Germinal center (tissue), 1 donor: ENCODE measurements at places on chromosomes 2 and 18.

DNA sequence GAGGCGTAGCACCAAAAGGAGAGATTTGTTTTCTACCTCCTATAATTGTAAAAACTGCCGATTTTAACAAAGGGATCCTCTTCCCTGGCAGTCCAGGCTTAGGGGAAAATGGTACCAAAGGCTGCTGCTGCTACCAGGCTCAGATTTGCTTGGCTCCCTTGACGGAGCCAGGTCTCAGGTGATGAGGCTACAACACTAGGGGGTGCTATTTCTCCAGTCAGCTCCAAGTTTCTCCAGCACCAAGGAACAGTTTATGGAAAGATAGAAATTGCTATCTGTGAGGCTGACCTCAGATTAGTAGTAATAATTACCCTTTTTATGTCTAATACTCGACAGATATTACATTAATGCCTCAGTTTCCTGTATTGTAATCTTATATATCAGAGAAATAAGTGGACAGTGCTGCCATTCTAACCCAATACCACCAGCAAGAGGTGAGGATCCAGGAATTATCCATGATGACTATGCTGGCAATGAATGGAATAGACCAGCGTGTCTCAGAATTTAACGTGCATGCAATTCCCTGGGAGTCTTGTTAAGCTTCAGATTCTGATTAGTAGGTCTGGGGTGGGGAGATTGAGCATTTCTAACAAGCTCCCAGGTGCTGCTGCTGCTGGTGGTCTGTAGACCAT, 111.3 kb downstream of the ESCO1 start:
- DNase-seq: peak; percentile 59

- DNase-seq: no peak
These were observed 18.7 kb upstream of the LCLAT1 start for GRCh38 chr2:30428348-30428662.

DNA sequence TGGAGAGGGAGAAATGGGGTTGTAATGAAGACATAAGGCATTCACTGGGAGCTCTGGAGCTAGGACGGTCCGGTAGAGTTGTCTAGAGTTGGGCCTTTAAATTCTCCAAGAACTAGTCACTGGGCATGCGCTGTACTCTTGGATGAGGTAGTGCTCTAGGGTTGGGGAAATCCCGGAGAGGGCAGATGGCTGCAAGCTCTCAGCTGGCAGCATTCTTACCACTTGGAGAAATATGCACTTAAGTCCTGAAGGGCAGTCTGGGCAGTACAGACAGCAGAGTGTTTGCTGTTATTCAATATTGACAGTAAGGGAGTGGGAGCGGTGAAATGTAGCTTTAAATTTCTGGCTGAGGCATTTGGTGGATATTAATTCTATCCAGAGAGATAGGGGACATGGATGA, 214.6 kb downstream of the RDH14 start:
- DNase-seq: no peak

DNA sequence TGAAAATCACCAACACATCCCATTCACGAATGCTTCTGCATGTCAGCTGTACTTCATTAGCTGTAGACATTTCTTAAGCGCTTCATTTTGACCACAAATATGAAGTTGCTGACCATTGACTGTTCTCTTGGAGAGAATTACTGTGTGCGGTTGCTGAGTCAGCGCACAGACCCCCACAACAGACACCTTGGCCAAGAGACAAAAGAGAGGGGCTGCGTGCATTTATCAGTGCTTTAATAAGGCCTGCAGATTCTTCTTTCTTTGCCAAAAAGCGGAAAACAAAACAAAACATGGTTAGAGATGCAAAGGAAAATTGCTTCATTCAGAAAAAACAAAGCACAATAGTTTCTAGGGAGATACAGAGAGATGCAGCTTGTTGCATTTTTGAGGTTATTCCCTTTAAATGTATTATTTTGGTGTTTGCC, 174.7 kb downstream of the ACKR3 start:
- no peak for DNase-seq

- no peak for DNase-seq
These were observed 4.8 kb downstream of the COPS9 start for GRCh38 chr2:240131296-240131695.

GRCh38 chr18:8423051-8423557, 186.1 kb upstream of the RAB12 start:
- no peak for DNase-seq

DNA sequence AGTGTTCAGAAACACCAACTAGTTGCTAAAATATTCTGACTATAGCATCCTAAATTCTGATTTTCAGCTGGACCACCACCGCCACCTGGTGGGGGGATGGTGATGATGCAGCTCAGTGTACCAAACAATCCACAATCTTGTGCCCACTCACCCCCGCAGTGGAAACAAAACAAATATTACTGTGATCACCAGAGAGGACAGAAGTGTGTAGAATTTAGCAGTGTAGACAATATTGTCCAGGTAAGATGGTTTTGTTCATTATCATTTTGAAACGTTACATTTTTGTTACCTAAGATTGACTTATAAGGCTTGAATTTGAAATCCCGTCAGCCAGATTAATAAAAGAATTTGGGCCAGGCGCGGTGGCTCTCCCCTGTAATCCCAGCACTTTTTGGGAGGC, 31.7 kb upstream of the UBXN4 start:
- DNase-seq: peak; percentile 56

- DNase-seq: no peak
These were observed 372.7 kb upstream of the VWC2L start for GRCh38 chr2:214038186-214038585.

DNA sequence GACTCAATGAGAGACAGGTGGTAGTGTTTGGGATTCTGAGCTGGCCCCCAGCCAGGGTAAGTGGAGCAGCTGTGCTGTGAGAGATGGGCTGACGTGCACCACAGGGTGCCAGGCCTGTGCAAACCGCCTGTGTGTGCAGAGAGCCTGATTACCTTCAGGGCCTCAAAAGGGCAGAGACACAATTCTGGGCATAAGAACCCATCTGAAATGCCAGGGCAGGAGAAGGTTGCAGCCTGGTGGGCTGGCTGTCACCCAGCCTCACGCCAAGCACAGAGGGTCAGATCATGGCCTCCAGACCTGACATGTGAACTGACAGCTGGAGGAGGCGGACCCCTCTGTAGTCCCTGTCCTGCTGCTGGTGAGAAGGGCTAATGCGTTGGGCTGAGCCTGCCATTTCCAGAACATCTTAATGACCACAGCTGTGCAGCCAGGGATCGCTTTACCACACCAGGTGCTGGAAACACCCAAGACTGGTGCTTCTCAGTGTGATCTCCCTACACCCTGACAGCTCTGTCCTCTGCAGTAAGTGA, 100.9 kb downstream of the ARL4C start:
- no peak for DNase-seq

DNA sequence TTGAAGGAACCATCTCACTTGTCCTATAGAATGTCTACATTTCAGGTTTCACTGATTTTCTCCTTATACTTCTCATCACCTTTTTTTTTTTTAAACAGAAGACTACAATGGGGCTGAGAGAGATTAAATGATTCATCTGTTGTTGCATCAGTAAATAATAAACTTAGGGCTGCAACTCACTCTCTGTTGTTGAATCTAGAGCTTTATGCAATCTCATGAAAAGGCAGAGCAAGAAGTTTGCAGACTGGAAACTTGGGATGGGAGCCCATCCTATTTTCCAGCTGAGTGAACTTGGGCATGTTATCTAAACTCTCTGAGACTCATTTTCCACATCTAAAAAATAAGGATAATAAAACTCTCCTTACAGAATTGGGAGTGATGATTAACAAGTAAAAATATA, 58.4 kb downstream of the PDE1A start:
- no peak for DNase-seq

DNA sequence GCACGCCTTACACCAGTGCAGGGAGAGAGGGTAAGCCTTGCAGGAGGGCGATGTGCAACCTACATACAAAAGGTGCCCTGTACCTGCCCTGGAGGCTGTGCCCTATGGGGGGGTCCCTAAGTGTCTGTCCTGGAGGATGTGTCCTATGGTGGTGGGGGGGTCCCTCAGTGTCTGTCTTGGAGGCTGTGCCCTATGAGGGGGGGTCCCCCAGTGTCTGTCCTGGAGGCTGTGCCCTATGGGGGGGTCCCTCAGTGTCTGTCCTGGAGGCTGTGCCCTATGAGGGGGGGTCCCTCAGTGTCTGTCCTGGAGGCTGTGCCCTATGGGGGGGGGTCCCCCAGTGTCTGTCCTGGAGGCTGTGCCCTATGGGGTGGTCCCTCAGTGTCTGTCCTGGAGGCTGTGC, 216.6 kb downstream of the HDAC4 start:
- DNase-seq: no peak

- DNase-seq: no peak
These were observed 183.1 kb upstream of the CCDC68 start for GRCh38 chr18:55142410-55142809.

DNA sequence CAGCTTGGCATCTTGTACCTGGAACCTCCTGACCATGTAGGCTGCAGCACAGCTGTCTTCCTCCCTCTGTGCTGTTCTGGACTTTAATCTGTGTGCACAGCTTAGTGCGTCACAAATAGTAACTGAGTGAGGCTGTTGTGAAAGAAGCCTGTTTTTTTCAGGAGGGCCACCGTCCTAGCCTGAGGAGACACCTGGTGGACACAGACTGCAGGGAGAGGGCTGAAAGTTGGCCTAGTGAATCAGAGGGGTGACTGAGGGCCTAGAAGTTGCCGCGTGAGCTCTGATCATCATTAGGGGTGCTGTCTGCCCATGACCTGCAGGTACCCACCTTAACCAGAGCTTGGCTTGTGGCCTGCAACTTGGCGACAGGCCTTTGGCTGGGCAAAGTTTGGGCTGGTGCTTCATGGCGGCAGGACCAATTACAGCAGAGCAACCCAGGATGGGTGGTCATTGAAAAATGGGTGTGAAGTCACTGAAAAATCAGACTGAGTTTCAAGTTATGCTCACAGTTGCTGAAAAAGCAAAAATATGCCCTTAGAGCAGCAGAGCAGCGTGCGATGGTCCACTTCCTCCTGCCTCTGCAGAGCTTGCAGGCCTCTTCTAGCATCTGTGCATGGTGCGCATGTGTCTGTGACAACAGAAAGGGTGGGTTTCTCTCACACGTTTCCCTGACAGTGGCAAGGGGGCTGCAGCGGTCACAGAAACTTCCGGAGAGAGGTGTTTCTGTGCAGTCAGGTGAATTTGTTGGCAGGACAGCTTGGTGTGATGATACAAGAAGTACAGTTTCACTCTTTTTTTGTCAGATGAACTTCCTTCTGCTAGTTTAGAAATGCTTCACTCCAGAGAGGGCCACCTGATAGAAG, 9.6 kb downstream of the GDF7 start:
- no peak for DNase-seq

DNA sequence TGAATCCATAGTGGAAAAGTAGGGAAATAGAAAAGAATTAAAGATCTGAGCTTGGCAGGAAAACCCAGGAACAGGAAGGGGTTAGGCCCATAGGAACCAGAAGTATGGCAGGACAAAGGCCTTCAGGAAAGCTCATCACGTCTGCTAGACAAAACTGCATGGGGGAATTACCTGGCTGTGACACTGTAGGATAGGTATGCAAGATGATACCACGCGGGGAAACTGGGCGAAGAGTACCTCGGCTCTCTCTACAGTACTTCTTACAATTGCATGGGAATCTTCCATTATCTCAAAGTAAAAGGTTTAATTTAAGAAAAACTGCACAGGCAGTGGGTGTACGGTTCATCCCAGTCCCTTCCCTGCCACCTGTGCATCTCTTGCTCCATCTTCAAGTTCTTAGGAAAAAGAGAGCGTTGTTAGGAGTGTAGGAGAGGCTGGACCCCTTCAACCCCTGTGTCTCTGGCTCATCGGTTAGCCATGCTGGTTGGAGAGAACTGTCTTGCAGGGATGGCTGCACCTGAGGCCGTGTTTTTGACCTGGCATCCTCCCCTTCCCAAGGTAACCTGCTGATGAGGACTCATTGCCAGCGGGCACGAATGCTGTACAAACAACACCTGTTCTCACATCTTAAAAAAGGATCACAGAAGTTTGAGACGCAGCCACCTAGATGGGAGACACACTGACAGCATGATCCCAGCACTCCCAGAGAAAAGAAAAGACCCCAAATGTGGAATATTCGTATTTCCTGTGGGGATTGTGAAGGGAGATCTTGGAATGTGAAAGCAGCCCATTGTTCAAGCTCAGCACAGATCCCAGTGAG, 120.5 kb upstream of the COPS8 start:
- no peak for DNase-seq

- DNase-seq: no peak
These were observed 259.7 kb upstream of the STON1 start for GRCh38 chr2:48270209-48270608.

- no peak for DNase-seq
These were observed 713.5 kb downstream of the LRP1B start for GRCh38 chr2:141417246-141417797.

GRCh38 chr2:191247381-191248057, 2.3 kb downstream of the MYO1B start:
- no peak for DNase-seq

DNA sequence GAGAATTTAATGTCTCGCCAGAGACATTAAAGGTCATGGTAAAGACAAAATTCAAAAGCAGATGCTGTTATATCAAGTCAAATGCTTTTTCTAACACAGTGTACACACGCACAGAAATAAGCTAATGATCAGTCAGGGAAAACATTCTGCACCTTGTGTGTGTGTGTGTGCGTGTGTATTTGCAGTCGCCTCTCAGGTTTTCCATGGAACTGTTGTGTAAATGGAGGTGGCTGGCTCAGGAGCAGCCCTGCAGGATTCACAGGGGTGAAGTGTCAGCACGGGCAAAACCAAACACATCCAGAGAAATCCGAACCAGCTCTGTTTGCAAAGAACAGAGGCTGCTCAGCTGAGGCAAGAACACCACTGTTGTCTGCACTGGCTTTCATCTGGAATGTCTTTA, 76.2 kb upstream of the YWHAQ start:
- no peak for DNase-seq

DNA sequence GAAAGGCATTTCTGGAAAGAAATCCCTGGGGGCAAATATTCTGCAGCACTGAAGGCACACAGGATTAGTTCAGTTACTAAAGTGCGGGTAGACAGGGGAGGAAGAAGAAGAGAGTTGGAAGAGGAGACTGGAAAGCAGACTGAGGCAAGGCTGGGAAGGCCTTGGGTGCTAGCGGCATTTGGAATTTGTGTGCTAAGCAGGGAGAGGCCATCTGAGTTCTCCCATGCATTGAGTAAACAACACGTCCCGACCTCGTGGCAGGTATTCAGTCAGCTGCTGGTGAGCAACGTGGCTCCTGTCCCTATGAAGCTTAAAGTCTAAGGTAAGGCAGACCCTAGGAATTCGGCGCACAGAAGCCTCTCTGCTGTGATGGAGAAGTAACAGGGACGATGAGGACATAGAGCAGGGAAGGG, 30.7 kb downstream of the ATP8B1 start:
- DNase-seq: no peak

DNA sequence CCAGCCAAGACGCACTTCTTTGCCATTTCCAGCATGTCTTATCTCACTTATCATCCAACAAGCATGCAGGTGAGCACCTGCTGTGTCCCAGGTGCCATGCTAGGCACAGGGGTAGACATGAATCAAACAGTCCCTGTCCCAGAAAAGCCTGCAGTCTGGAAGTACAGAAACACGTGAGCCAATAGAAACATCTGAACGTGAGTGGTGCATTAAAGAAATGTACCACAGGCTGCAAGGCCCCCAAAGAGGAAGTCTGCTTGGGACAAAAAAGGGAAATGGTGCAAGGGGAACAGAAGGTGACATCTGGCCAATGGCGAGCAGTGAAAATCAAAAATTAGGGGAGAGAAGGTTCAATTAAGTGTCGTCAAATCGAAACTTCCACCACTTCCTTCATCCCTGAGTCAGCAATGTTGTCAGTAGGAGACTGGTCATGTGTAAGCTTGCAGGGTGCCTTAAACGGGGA, 17.6 kb upstream of the TMEM247 start:
- peak; percentile 58 for DNase-seq

- DNase-seq: no peak
These were observed 23.8 kb downstream of the SMAD4 start for GRCh38 chr18:51053814-51054213.

GRCh38 chr2:73174941-73175662, 27.3 kb upstream of the NOTO start:
- no peak for DNase-seq
